ENCODE measurements at places on chromosomes 11 and 22.

DNA sequence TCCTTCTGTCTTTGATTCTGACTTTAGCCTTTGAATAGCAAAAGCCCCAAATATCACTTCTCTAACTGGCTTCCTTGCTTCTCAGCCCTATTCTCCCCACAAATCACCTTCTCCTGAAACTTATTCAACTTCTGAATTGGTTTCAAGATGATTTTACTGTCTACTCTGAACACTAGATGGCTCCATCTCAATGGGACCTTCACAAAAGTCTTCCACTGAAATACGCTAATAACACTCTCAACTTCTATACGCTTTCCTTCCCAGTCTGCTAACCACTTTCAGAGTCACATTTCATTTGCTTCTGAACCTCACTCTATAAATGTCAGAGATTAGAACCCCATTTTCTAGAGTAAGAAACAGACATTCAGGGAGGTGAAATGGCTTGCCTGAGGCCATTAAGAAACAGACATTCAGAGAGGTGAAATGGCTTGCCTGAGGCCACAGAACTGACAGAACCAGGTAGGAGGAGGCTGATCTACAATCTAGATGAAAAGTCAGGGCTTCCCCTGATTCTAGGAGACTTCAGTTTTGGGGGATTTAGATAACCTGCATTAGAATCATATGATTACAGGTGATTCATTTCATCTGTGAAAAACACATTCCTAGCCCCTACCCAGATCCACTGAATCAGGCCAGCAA, 20.6 kb downstream of the MORC2 start:
- no peak for DNase-seq

DNA sequence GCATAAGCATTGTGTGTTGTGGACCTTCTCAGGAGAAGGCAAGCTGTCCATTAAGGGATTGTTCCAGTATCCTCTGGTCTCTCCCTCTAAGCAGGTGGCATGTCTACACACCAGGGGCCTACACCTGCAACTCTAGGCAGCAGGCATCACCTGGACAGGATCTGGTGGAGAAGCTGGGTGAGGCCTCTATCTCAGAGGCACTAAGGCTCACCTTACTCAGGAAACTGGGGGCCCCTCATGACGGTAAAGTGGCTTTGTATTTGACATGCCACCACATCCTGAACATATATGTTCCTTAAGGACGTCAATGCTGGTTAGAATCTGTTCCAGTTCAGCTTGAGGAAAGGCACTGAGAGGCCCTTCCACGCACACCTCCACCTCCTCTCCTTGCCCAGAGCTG, 891.3 kb downstream of the OPCML start:
- no peak for DNase-seq

DNA sequence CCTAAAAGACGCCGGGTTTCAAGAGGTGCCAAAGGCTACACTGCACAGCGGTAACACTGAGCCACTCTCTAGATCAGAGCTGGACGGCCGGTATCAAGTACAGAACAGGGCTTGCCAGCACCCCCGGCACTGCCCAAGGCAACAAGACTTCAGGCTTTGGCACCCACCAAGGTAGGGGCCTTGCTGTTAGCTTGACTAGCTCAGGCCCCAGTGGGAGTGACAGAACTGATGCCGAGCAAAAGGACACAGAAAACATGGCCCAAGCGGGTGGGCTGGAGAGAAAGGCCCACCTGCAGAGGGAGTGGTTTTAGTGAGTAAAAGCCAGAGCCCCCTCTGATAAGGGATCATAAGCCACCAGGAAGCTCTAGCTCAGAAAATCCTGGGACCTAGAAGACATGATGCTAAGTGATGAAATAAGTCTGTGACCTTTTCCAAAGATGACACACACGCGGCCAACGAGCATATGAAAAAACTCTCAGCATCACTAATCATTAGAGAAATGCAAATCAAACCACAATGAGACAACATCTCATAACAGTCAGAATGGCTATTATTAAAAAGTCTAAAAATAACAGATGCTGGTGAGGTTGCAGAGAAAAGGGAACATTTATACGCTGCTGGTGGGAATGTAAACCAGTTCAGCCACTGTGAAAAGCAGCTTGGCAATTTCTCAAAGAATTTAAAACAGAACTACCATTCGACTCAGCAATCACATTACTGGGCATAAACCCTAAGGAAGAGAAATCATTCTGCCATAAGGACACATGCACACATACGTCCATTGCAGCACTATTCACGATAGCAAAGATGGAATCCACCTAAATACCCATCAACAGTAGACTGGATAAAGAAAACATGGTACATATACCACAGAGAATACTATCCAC, 12.9 kb downstream of the EHD1 start:
- DNase-seq, result no peak

DNA sequence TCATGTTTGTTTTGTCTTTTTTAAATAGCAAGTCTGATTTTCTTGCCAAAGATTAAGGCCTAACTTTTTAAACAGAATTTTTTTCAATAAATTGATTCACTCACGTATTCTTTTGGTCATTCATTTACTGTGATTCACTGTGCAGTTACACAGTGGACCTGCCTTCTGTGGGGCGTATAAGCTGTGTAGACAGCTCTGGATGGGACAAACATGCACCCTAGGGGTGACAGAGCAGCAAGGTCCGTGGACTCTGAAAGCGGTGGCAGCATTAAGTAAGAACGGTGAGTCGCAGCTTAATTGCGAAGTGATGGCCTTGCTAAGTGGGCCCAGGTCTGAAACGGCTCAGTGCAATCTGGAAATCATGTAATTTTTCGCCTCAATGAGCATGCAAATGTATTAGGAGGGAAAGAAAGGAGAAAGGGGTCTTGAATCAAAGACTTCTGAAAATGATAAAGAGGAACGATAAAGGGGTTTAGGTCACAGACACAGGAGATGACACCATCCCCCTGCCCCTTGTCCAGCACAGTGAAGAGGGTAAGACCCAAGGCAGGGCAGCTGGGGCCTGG, 113.1 kb downstream of the SPATA19 start:
- no peak for DNase-seq

DNA sequence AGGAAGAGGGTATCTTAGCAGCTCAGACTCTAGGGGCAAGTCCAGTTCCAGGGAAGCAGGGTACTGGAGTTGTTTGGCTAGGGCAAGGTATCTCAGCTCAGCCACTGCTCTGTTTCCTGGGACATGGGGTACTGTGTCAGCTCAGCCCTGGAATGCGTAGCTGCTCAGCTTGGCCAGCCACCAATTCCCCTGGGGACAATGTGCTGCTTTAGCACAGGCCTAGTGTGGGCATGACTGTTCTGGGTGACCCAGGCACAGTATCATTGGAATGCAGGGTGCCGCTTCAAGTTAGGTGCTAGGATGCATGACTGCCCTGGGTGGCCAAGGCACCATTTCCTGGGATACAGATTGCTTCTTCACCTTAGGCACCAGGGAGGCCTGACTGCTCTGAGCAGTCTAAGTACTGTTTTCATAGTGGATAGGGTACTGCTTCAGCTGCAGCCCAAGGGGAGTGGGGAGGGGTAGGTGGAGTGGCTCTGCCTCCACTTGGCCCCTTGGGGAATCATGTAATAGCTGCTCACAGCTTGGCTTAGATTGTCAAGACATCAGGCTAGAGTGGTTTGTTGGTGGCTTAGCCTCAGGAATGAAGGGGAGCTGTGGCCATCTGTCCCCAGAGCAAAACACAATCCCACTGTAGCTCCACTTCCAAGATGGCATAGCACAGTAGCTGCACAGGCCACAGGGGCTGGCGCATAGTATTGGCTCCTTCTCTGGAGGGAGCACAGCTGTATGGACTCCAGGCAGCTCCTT, 36.0 kb downstream of the MADD start:
- DNase-seq, result no peak

DNA sequence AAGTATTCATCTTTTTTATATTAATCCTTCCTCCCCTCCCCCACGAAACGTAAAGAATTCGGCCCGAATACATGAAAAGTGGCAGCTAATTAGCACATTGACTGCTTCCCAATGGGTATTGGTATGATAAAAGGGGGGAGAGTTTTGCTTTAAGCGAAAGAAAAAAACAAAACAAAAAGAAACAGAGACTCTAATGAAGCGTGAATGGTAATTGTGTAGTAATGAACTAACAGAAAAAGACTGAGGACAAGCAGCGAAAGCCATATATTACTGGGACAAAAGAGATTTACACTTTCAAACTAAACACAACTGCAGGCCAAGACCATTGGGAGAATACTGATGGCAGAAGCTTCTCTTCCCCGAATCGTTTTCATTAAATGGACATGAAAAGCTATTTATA, 2.5 kb downstream of the DBX1 start:
- DNase-seq, result no peak

- DNase-seq, result no peak
Measured at GRCh38 chr22:47366026-47366767, 603.7 kb downstream of the TBC1D22A start.

DNA sequence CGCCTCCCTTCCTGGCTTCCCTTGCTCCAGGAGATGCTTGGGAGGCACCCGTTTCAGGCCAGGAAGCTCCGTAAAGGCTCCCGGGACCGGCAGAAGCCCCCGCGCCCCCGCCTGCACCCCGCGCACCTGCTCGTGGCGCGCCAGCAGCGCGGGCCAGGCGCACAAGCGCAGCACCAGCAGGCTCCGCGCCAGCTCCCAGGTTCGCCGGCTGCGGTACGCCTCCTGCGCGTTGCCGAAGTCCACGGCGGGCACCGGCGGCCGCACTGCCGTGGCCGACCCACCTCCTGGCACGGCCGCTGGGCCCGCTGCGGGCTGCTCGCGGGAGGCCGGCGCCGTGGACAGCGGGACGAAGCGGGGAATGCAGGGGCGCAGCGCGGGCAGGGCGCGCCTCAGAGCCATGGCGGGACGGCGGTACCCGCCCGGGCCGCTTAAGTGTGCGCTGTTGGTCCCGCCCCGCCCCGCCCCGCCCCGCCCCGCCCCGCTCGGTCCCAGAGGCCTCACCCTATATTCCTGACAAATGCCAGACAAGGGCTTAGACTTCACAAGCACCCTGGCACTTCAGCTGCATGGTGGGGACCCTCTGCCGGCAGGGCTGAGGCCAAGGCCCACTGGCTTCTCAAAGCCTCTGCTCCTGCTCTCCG, at the start of gene PRODH:
Gene PRODH, minus strand, starts transcription at position 405 of the 641 bp plus-strand sequence. Its CDS starts 6 bp downstream, at position 399.
- DNase-seq, result no peak

GRCh38 chr11:16605389-16605893, 133.0 kb upstream of the C11orf58 start:
- no peak for DNase-seq

GRCh38 chr11:20337526-20338154, 25.9 kb upstream of the HTATIP2 start:
- peak; percentile 23 for DNase-seq

DNA sequence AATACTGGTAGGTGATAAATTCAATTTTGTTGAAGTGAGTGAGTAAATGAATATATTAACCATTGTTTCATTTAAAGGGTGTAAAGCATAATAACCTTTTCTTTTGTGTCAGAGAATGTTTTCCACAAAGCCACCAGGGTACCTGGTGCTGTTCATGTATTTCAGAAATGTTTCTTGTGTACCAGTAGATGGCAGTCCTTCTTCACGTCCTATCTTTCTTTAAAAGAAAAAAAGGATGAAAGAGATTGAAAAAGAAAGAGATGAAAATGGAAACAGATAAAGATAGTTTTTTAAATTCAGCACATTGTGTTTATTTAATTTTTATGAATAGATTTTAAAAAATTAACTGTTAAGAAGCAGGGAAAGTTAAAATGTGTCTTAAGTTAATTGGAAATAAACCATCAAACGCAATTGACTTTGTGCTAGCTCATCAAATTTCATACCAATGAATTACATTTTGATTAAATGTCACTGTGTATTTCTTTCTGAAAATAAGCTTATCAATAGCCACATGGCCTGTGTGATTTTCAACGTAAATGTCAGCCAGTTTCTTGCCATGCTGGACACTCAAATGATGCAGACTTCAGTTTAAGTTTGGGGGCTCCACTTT, 65.5 kb upstream of the CHORDC1 start:
- peak; percentile 17 for DNase-seq

GRCh38 chr11:100676901-100677300, 10.2 kb upstream of the ARHGAP42 start:
- no peak for DNase-seq

- DNase-seq, result no peak
Measured at GRCh38 chr11:113273720-113274119, 40.7 kb upstream of the TTC12 start.

- no peak for DNase-seq
Measured at GRCh38 chr11:6481924-6482275, 599 bp downstream of the TIMM10B start.

GRCh38 chr11:87301785-87302540, 264.2 kb downstream of the TMEM135 start:
- DNase-seq, result no peak

DNA sequence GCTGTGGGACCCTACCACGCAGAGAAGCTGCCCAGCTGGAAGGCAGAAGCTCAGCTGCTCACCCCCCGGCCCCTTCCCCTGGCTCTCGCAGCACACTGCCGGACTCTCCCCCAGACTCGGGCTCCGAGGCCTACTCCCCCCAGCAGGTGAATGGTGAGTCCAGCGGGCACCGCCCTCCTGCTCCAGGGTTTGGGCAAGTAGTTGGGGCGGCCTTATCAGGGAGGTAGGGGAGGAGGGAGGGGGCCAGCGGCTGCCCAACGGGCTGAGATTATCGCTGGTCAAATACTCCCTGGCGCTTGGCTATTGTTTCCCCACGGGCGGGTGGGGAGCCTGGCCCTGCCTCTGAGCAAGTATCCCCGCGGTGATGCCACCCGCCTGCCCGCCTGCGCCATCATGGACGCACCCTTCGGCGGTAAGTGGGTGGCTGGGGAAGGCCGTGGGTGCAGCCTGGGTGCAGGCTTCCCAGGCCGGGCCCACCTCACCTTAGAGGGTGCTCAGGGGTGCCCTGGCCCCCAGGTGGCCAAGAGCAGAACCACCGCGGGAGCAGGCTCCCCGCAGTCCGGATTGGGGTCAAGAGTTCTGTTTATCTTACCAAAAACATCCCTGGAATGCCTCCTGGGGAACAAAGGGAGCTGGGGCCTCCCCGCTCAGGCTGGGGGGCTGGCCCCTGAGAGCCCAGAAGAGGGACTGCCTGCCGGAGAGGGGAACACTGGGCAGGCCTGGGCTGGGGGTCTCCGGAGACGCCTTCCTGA, 16.9 kb downstream of the MYRF start:
- no peak for DNase-seq

DNA sequence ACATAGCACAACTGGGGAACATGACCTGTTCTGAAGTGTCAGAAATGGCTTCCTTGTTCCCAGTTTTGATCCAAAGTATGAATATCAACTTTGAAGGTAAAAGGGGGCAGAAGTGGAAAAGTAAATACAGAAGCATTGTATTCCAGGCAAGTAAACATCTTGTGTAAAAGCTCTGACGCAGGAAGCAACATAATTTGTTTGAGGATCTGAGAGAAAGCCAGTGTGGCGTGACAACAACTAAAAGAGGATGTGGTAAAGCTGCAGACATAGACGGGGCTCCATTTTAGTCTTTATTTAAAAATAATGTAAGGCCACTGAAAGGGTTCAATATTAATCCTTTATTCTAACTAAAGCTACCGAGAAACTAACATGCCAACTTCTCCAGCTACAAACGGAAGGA, 310.2 kb downstream of the DLG2 start:
- DNase-seq, result no peak

- DNase-seq, result peak; percentile 37
Measured at GRCh38 chr11:122724520-122724919, 69.0 kb downstream of the UBASH3B start.

Data from 8988T (cell line).